Cortex of kidney (tissue), 1 donor: ENCODE measurements at places on chromosomes 4 and X.

DNA sequence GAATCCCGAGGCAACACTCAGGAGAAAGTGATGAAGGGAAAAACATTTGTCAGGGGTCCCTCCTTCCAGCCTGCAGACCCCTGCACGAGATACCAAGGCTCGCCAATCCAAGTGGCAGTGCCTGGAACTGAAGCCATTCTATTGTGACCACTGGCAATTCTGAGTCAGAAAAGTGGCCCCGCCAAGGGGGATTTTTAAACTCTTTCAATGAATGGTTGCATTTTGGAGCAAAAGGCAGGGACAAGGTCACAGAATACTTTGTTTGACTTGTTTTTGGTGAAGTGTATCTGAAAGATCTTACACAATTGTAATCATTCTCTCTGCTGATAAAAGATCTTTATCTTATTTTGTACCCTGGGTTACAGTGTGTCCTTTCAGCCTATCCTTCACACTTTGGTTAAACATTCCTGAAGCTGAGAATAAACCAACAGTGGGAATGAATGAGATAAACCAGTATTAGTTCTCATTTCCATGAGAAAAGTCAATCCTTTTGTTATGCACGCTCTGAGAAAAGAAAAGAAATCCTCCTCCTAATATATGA, 115.9 kb upstream of the PDLIM3 start:
- DNase-seq = no peak

GRCh38 chr4:139849219-139849618, 183.6 kb downstream of the MGST2 start:
- no peak for DNase-seq

- DNase-seq = no peak
Observed at GRCh38 chr4:10023050-10023419, 1.7 kb upstream of the SLC2A9 start.

DNA sequence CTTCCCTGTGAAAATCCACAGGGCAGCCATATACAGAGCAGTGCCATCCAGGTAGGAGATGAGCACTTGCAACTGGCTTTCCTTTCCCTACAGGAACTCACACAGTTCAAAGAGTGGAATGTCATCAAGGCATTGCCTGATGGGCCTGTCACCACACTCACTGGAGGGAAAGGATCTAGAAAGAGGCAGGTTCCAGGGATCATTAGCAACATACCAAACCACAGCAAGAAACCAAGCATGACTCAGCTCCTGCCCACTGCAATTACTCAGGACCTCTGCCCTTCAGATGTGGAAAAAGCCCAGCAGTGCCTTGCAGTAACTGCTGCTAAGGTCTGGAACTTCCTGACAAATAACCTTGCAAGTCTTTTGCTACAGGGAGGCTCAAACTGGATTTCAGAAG, 101.2 kb downstream of the ZNF674 start:
- DNase-seq = no peak

DNA sequence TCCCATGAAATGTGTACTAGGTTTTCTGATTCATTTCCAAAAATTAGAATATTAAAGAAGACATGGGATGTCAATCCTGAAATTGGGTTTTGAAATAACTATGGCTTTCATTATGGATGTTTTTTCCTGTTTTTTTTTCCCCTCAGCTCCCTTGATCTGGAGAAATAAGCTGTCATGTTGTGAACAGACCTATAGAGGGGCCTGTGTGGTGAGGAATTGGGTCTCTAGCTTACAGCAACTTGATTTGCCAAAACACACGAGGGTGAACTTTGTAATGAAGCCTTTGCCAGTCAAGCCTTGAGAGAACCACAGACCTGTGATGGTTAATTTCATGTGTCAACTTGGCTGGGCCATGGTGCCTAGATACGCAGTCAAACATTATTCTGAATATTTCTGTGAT, 2413.6 kb downstream of the PCDH7 start:
- DNase-seq = no peak

GRCh38 chr4:39514888-39515401, 12.3 kb downstream of the UGDH start:
- no peak for DNase-seq
